D341Med (cell line): ENCODE measurements at places on chromosomes 7 and 10.

GRCh38 chr10:48330269-48330668, 23.8 kb downstream of the MAPK8 start:
- DNase-seq: no peak

- no peak for DNase-seq
Observed at GRCh38 chr7:85748861-85749260, 562.0 kb upstream of the SEMA3D start.

DNA sequence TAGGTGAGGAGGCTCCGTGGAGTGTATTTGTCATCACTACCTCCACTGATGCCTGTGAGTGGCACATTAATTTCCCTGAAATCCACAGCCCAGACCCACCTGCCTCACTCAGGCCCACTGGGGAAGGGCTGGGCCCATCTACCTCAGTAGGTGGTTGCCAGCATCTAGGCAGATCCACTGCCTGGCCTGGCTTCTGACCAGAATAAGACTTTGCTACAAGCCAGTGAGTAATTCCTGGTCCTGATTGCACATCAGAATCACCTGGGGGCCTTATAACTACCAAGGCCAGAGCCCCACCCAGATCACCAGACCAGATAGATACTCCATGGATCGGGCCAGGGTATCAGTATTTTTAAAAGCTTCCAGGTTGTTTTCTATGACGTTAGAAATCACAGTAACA, 37.5 kb upstream of the PLEKHA1 start:
- no peak for DNase-seq

DNA sequence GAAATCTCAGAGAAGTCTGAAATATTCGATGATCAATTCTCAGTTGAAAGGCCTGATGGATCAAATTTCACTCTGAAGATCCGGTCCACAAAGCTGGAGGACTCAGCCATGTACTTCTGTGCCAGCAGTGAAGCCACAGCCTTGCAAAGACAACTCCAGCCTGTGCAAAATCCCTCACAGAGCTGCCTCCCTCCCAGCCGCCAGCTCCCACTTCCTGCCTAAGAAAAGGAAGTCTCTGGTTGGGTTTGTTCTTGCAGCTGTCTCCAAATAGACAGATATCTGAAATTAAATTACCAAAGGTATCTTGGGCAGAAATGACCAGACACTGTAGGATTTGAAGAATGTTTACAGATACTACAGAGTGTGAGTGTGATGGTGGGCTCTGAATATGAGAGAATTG, 43.4 kb upstream of the PRSS58 start:
- DNase-seq: no peak

DNA sequence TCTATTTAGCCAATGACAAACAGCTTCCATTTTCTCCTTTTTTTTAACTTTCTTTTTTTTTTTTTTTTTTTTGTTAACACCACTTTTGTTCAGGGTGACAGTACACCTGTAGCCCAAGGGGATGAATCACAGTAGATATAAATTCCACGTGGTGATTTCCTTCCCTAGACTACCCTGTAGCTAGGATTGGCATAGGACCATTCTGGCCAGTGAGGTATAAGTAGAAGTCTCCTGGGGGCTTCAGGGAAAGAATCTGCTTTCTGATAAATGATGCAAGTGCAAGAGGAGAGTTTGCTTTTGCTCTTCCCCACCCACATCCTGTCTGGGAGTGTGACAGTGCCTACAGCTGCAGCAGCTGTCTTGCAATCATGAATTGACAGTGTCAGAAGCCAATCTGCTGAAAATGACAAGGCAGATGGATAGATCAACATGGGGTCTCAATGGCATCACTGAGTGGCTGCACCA, 63.2 kb upstream of the TOMM7 start:
- DNase-seq: no peak

- DNase-seq: peak; percentile 78
Observed at GRCh38 chr7:148962823-148963582, 65.3 kb downstream of the PDIA4 start.

DNA sequence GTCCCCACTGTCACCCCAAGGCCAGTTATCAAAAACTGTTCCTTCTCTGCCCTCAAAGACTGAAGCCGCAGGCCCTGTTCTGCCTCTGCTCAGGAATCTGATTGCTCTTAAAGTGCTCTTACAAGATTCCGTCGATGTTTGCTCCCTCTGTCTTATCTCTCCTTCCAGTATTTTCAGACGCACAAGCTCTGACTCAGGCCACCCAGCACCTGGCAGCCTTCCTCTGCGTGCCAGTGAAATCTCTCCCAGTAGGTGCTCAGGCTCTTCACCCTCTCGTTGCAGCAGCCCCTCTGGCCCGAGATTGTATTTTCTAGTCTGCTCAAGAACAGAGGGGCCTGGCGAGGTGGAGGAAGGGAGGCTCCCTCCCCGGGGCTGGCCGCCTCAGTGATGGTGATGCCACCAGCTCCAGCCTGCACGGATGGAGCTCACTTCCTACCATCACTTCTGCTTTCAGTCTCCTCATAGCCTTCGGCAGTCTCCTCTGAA, 276.2 kb downstream of the USP6NL start:
- DNase-seq: no peak

- no peak for DNase-seq
Observed at GRCh38 chr10:79396520-79396919, 48.9 kb downstream of the ZCCHC24 start.

- DNase-seq: no peak
Observed at GRCh38 chr7:116632384-116632783, 39.6 kb upstream of the MET start.

DNA sequence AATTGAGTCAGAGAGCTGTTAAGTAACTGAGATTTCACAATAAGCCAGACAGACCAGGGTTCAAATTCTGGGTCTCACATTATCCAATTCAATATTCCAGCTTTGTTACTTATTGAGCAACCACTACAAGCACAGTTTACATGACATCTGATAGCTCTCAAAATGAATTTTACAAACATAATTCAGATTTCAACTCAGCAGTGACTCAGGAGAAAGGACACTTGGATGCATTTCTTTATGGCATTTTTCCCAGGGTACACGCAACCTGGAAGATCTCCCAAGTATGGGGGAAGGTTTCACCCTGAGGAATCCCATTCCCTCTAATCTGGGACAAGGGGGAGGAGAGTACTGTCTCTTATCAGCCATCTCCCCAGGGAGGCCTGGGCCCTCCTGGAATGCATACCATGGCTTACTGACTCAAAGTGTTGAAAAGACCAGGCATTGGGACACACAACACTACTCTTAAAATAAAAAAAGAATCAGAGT, 102.4 kb downstream of the CFTR start:
- no peak for DNase-seq

DNA sequence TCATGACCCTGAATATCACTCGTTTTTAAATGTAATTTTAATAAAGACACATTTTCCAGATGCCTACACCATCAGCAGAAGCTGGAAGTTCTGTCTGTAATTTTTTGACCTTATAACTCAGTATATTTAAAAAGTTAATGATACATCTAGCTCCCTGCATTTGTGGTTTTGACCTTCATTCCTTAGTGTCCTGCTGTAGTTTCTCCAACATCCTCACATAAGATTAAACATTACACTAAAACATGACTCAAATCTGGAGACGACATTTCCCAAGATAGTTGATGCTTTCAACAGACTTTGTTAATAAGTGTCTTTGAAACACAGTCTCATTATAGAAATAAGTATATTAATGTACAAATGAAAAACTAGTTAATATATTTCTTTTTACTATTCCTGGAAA, 363.1 kb downstream of the POM121L12 start:
- DNase-seq: no peak

DNA sequence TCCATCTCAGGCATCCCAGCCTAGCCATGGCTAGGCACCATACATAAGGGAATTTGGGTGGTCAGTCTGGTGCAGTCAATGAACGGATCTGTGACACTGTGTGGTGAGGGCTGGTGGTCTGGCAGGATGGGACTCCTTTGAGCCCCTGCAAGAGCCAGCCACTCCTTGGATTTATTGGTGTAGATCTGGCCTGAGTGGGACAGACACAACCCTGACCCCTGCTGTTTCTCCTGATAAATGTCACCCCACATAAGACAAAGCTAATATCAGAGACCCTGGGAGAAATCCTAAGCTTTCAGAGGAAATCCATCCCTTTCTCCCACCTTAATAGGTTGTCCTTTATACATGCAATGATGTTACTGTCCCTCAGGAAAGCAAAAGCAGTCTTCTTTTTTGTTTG, 2.3 kb downstream of the FBXO24 start:
- no peak for DNase-seq

- DNase-seq: no peak
Observed at GRCh38 chr10:23262928-23263327, 70.8 kb downstream of the PTF1A start.

- DNase-seq: peak; percentile 68
Observed at GRCh38 chr7:101173752-101174244, 6.3 kb downstream of the NAT16 start.

DNA sequence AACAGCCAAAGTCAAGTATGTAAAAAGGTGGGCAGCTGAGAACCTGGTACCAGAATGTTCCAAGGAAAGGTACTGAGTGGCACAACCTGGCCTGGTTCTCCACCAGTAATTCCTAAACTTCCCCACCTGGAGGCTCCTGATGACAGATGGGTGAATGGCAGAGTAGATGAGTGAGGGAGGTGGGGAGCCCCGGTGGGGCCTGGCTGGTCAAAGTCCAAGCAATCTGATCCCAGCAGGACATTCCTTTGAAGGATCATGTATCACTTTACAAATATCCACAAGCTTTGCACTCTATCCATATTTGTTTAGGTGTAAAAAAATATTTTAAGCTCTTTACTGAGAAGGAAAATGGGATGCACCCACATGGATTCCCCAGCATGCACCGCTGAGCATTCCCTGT, 250.2 kb downstream of the DPP6 start:
- DNase-seq: no peak

DNA sequence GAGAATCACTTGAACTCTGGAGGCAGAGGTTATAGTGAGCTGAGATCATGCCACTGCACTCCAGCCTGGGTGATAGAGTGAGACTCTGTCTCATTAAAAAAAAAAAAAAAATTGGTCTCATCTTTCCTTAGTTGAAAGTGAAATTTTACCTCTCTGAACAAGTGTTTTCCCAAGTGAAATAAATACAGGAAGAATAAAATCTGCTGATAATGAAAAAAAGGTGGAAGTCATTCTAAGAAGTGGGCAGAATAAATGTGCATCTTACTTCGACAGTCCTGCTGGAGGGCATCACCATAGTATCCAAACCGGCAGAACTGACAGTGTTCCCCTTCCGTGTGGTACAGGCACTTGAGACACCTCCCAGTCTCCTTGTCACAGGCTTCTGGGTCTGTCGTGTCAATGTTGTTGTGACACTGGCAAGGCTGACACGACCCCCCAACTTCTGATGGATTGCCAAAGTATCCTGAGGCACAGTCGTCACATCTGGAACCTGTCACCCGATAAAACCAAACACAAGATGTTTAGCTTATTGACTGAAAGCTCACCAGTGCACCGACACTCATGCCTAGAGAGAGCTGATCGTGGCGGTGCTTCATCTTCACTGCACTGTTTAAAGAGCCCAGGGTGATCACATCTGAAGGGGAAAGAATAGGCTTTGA, 49.6 kb downstream of the LAMB1 start:
- no peak for DNase-seq

- no peak for DNase-seq
Observed at GRCh38 chr10:4111643-4112042, 326.6 kb upstream of the KLF6 start.

DNA sequence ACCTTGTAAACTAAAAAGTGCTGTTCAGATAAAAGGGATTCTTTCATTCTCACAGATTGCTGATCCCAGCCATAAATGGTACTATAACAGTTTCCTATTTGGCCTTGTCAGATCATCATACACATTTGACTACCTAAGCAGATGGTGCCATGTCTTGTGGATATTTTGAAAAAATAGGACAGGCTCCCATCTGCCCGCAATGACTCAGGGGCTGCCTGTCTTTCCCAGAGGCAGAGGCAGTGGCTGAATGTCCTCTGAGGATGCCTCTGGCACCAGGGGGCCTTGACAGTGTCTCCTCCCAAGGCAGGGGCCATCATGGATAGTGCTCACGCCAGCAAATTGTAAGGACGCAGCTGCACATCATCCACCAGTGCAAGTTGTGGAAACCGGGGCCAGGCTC, 323.0 kb upstream of the PODXL start:
- no peak for DNase-seq

DNA sequence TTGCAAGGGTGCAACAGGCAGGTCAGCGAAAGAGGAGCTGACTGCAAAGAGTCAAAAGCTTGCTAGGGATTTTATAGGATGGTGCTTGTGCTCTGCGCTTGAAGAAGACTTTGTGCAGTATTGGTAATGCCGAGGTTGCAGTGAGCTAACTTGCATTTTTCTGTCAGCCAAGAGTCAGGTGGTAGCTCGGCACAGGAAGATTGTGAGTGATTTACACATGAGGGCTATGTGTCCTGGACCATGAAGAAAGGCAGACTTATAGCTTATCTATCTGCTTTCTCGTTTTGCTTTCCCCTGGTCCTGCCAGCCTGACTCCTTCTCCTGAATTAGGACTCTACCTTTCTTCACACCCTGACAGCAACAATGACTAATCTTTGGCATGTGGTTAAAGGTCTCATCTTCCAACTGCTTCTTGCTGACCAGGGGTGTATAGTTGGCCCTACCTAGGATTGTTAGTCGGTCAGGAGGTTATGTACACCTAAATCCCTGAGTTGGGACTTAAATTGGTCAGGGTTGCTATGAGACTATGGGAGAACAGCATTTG, 4.1 kb upstream of the SYPL1 start:
- no peak for DNase-seq

DNA sequence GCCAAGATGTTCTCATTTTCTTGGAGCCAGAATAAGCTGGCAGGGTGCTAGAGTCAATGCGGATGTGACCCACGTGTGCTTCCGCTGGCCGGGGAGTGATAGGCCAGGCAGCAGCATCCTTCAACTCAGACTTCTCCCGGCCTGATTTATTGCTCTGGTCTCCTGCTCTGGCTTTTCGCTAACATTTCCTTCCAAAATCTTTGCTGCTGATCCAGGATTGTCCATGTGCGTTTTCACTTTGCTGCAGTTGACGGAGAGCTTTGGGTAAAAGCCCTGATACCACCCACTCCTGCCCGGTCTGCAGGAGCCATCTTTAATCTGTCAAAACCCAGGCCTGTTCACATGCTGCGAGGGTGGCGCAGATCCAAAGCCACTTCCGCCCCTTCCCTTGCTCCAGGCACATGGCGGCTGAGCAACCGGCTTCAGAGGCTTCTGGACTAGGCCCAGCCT, 106.8 kb downstream of the CYP26A1 start:
- no peak for DNase-seq

GRCh38 chr10:62050346-62050892, 148.9 kb downstream of the ARID5B start:
- no peak for DNase-seq
